ENCODE measurements at places on chromosomes 3 and 15. TPM values are rescaled to one million over a fixed set of nuclear protein-coding genes. Genes with fewer than 3 reads are reported as not detected.

KY gene
- polyA plus RNA-seq, result 0.08 TPM

CEMIP gene
- polyA plus RNA-seq, result 2.0 TPM

ARL6IP5 gene
- polyA plus RNA-seq, result 46.9 TPM

BCL2A1 gene
- polyA plus RNA-seq, result 0.89 TPM

GTPBP8 gene
- polyA plus RNA-seq, result 4.7 TPM

SAMMSON gene
- polyA plus RNA-seq, result 0.60 TPM
